Type B pancreatic cell (in vitro differentiated cells): ENCODE measurements at places on chromosomes 3 and 15.
A peak's percentile ranks its signal among the peaks of the same experiment; 100 is the strongest.

DNA sequence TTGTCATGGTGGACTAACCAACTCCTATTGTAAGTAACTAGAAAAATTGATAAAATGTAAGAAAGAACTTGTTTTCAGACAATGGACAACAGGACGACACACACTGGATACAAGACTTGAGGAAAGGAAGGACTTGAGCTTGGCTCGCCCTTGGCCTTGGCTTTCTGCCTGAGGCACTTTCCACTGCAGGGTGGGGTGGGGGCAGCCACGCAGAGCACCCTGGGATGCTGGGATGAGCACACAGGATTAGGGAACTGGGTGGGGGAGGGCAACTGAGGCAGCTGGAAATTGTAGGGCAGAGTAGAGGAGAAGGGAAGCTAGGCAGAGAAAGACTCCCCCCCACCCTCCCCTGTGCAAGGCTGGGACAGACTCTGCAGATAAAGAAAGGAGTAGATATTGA, 25.5 kb upstream of the HHATL start:
- H3K27me3 ChIP-seq = no peaks in the 10 kb centered on the region
- no peak overlapping the region for H3K27ac ChIP-seq
- H3K4me1 ChIP-seq = peaks cover 8% of the 10 kb centered on the region
- DNase-seq = peak; percentile 22
- no peak overlapping the region for H3K4me3 ChIP-seq

GRCh38 chr15:101448336-101448735, 41.2 kb downstream of the PCSK6 start:
- H3K27ac ChIP-seq = no peak overlapping the region
- DNase-seq = no peak
- H3K4me1 ChIP-seq = peaks cover 29% of the 10 kb centered on the region
- H3K36me3 ChIP-seq = peaks cover 3% of the 10 kb centered on the region

DNA sequence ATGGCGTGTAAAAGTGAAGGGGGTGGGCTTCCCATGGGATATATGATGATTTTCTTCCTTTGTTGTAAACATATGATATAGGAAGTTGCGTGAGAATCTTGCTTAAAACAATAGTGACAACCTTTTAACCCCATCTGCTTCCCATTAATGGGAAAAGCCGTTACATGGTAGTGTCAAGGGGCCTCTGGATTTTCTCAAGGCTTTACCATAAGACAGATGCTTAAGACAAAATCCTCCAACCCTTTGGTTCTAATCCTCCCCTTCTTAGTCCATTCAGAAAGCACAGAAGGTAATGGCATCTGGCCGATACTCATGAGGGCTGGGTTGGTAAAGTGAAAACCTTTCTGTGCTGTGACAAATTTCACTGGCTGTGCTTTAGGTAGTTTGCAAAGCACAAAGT, 25.0 kb downstream of the DPH3 start:
- no peak for DNase-seq
- H3K4me3 ChIP-seq = no peak overlapping the region
- peaks cover 9% of the 10 kb centered on the region for H3K27me3 ChIP-seq
- H3K27ac ChIP-seq = no peak overlapping the region
- H3K4me1 ChIP-seq = peaks cover 9% of the 10 kb centered on the region
- no peaks in the 10 kb centered on the region for H3K36me3 ChIP-seq

DNA sequence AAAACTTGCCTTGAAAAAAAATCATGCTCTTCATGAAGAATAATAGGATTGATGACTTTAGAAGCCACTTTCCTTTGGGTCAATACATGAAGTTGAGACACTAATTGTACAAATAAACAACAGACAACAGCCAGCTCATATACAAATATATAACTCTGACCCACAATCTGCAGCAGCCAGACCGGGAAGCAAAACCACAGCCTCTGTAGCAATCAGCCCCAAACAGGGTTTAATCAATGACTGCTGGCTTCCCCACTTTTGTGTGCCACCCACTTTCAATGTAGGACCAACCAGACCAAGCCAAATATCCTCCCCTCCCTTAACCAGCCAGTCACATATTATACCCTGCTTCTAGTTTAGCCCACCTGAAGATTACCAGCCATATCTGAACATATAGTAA, 39.0 kb downstream of the IFT57 start:
- peaks cover 35% of the 10 kb centered on the region for H3K36me3 ChIP-seq
- H3K4me1 ChIP-seq = peaks cover 19% of the 10 kb centered on the region
- no peaks in the 10 kb centered on the region for H3K27me3 ChIP-seq
- no peak overlapping the region for H3K4me3 ChIP-seq
- no peak overlapping the region for H3K27ac ChIP-seq

GRCh38 chr3:122668930-122669730, 11.5 kb upstream of the PARP14 start:
- DNase-seq = no peak
- H3K4me3 ChIP-seq = no peak overlapping the region
- no peaks in the 10 kb centered on the region for H3K36me3 ChIP-seq
- H3K27ac ChIP-seq = no peak overlapping the region
- H3K27me3 ChIP-seq = no peaks in the 10 kb centered on the region
- no peaks in the 10 kb centered on the region for H3K4me1 ChIP-seq

GRCh38 chr3:7209098-7209497, 348.2 kb downstream of the GRM7 start:
- no peak overlapping the region for H3K27ac ChIP-seq
- no peak overlapping the region for H3K4me3 ChIP-seq
- no peaks in the 10 kb centered on the region for H3K27me3 ChIP-seq
- H3K4me1 ChIP-seq = peaks cover 3% of the 10 kb centered on the region

GRCh38 chr3:100957261-100957986, 35.8 kb downstream of the ABI3BP start:
- no peaks in the 10 kb centered on the region for H3K27me3 ChIP-seq
- H3K27ac ChIP-seq = no peak overlapping the region
- H3K36me3 ChIP-seq = no peaks in the 10 kb centered on the region
- no peak for DNase-seq
- no peaks in the 10 kb centered on the region for H3K4me1 ChIP-seq

DNA sequence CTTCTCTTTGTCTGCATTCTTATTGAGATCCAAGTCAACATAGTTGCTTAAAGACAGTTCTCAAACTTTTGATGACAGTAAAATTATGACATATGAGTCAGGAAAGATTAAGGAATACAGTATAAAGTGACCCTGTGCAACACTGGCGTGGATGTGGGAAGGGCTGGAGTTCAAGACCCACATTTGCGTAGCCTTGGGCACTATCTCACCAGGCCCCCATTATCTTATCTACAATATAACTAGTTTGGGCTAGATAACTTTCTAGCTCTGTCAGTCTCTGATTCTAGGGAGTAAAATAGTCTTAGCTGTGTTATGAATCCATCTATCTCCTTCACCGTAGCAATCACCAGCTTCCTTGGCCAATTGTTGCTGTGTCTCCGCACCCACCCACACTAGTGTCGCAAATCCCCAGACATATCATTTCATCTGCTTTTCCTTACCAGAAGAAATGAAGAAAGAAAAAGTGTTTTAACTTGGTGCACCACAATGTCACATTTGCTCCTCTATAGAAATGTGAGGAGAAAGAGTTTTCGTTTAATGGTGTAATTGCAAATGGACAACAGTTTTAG, 14.9 kb upstream of the TM4SF4 start:
- H3K4me1 ChIP-seq = peaks cover 6% of the 10 kb centered on the region
- no peak for DNase-seq
- no peak overlapping the region for H3K27ac ChIP-seq
- H3K27me3 ChIP-seq = no peaks in the 10 kb centered on the region
- H3K36me3 ChIP-seq = no peaks in the 10 kb centered on the region

DNA sequence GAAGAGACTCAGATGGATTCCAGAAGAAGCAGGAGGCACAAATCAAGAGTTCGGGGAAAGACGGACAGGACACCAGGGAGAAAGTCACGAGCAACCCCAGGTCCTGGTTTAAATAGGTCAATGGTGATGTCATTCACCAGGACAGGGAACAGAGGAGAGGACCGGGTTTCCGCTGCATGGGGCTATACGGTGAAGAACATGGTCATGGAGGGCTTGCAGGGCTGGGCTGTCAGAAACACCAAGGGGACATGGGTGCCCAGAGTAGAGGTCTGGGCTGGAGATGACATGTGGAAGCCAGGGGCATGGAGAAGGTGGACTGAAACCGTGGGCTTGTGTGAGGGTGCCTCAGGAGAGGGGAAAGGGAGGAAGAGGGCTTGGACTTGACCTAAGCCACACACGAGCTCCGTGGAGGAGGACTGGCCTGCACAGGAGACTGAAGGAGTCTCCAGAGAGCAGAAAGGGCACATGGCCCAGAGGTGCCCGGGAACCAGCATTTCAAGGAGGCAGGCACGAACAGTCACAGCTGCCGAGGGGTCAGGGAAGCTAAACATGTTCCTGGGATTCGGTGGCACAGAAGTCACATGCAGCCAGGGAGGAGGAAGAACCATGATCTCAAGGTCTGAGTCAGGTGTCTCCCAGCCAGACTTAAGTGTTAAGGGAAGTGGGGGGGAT, 54.2 kb upstream of the RPL32 start:
- peaks cover 40% of the 10 kb centered on the region for H3K4me1 ChIP-seq
- H3K36me3 ChIP-seq = no peaks in the 10 kb centered on the region
- peaks cover 9% of the 10 kb centered on the region for H3K27me3 ChIP-seq
- peak overlapping the region; percentile 82 for H3K27ac ChIP-seq
- H3K4me3 ChIP-seq = peak overlapping the region; percentile 24

DNA sequence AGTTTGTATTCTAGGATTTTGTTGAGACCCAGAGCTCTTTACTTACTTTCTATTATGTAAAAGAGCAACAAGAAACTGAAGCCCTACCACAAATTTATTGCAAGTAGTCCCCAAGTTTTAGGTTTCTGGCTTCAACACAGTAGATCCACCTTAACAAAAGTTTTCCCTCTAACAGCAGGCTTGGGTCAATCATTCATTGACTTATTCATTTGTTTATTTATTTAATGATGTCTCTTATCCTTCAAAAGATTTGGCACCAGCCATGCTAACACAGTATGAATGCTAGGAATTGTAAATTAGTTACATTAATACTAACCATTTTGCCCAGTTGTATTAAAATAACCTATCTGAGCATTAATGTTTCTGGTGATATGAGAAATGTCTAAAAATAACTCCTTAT, 88.6 kb downstream of the IQCH start:
- peaks cover 8% of the 10 kb centered on the region for H3K36me3 ChIP-seq
- DNase-seq = no peak
- no peaks in the 10 kb centered on the region for H3K27me3 ChIP-seq
- H3K27ac ChIP-seq = no peak overlapping the region
- no peak overlapping the region for H3K4me3 ChIP-seq

DNA sequence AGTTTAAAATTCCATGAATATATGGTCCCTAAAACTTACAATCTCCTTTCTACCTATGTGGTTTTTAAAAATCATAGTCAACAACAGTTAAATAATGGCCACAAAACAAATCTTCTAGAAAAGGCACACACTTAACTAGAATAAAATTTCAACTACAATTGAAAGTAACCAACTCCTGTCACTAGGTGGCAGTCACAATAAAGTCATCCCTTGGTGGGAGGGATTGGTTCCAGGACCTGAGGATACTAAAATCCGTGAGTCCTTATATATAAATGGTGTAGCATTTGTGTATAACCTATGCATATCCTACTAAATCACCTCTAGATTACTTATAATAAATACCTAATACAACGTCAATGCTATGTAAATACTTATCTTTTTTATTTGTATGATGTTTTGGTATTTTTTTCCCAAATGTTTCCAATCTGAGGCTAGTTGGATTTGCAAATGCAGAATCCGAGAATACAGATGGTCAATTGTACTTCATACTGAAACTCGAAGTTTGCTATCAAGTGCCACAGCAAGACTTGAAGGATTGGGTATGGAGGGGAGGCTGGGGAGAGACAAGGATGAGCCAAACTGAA, 172.6 kb downstream of the FMN1 start:
- DNase-seq = no peak
- peaks cover 7% of the 10 kb centered on the region for H3K36me3 ChIP-seq
- no peaks in the 10 kb centered on the region for H3K27me3 ChIP-seq
- no peak overlapping the region for H3K4me3 ChIP-seq

- H3K4me3 ChIP-seq = peak overlapping the region; percentile 41
- H3K27me3 ChIP-seq = no peaks in the 10 kb centered on the region
- no peak for DNase-seq
- H3K27ac ChIP-seq = peak overlapping the region; percentile 63
- H3K36me3 ChIP-seq = no peaks in the 10 kb centered on the region
Observed at GRCh38 chr3:40690749-40691451, 166.1 kb downstream of the ZNF621 start.

DNA sequence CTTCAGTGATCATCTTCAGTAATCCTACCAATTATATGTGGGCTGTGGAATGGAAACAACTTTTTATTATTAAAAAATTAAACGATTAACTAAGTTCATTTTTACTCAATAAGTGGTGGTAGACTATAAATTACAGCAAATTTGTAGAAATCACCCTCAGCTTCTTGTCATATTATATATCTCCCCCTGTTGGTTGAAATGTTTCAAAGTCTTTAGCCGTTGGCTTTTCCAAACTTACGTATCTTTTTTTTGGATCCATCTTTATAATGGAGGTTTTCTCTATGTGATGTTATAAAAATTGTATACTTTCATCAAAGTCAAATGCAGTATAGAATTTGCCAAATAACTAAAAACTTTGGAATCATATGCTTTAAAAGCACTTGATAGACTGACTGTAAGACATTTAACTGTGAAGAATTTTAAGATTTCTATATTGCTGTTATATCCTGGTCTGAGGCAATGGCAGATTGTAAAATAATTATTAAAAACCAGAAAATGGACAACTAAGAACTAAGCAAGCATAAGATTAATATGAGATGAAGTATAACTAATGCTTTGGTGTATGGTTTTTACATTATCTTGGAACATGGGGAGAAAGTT, 44.7 kb downstream of the ATP11B start:
- H3K36me3 ChIP-seq = peaks cover 34% of the 10 kb centered on the region
- no peaks in the 10 kb centered on the region for H3K4me1 ChIP-seq

GRCh38 chr15:85672332-85673084, 122.2 kb downstream of the KLHL25 start:
- H3K27me3 ChIP-seq = no peaks in the 10 kb centered on the region
- H3K4me3 ChIP-seq = no peak overlapping the region

- H3K36me3 ChIP-seq = no peaks in the 10 kb centered on the region
- no peak overlapping the region for H3K4me3 ChIP-seq
- H3K27ac ChIP-seq = no peak overlapping the region
- H3K4me1 ChIP-seq = no peaks in the 10 kb centered on the region
- H3K27me3 ChIP-seq = no peaks in the 10 kb centered on the region
Observed at GRCh38 chr3:27570421-27571106, 86.4 kb upstream of the SLC4A7 start.

- H3K27ac ChIP-seq = no peak overlapping the region
- DNase-seq = no peak
- H3K4me3 ChIP-seq = no peak overlapping the region
- H3K27me3 ChIP-seq = no peaks in the 10 kb centered on the region
- no peaks in the 10 kb centered on the region for H3K4me1 ChIP-seq
Observed at GRCh38 chr3:181009225-181009624, 19.7 kb upstream of the DNAJC19 start.

- H3K27me3 ChIP-seq = peaks cover 40% of the 10 kb centered on the region
- peaks cover 20% of the 10 kb centered on the region for H3K4me1 ChIP-seq
Observed at GRCh38 chr15:68561901-68562300, 16.9 kb upstream of the CORO2B start.

- H3K27ac ChIP-seq = no peak overlapping the region
- no peaks in the 10 kb centered on the region for H3K36me3 ChIP-seq
- no peak for DNase-seq
- no peak overlapping the region for H3K4me3 ChIP-seq
- H3K4me1 ChIP-seq = peaks cover 6% of the 10 kb centered on the region
Observed at GRCh38 chr3:168977716-168978374, 685.7 kb downstream of the MECOM start.
